ENCODE measurements at places on chromosomes 1 and 21.

DNA sequence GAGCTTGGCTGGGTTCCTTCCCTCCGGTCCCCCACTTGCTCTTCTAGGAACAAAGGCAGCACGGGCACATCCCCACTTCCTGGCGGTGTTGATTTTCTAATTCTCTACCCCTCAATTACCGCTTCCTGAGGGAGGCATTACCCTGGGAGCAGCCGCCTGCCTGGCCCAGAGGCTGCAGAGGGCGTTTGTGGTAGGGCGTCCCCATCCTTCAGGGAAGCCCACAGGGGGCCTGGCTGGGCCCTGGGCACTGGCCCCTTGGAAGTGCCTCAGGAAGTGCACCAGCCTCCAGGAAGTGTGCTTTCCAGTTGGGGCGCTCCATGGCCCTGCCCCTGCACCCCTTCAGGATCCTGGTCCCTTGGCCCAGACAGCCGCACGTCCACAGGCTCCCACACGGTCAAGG is 42.1 kb upstream of the CASZ1 start:
- DNase-seq, result no peak

DNA sequence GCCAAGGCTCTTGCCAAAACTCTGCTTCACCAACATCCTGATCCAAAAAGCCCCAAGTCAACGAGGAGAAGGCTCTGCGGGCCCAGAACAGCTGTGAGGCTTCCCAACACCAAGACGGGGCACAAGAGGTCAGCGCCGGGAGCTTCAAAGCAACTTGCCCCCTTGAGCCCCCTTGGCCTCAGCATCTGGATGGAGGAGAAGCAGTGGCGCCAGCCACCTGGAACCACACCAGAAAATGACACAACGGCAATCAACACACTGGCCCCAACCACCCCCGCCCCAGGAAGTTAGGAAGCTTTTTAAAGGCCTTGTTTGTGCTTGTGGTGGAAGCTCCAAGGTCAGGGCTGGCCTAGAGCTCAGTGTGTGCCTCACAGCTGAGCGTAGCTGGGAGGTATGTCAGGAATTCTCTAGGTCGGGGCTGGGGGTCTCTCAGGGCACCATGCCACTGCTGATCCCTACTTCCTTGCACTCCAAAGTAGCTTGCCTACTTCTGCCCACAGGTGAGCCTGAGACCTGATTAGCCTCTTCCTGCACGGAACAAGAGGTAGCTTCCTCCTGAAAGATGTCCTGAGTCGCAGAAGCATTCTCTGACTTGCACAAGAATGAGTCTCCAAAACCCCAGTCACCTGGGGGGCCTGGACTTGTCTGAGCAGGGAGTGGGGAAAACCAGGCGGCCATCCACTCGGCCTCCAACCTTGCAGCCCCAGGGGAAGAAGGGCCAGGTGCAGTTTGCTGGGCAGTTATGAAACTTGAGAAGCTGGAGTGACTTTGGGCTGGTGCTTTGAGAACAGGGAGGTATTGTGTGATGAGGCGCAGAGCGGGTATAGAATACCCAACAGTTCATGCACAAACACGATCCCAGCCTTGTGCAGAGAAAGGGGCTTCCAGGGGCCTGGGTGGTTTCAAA is 9.7 kb upstream of the SRP9 start:
- DNase-seq, result peak; percentile 75

- DNase-seq, result peak; percentile 38
These were observed 90.6 kb downstream of the TRIM11 start for GRCh38 chr1:228315945-228316588.

DNA sequence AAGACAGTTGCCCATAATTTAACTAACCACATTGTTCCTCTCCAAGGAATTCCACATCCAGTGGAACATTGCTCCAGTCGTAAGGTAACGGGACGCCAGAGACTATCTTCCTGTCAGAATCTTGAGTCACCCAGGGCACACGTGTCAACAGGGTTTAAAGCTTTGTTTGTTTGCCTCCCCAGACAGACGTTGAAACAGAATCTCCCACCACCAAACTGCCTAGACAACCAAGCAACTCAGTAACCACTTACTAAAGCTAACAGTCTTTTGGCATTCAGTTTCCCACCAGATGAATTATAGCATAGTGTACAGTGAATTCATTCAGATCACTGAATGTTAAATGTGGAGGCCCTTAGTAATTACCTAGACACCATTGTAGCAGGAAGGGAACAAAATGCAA is 439.5 kb downstream of the PLPP3 start:
- DNase-seq, result no peak

DNA sequence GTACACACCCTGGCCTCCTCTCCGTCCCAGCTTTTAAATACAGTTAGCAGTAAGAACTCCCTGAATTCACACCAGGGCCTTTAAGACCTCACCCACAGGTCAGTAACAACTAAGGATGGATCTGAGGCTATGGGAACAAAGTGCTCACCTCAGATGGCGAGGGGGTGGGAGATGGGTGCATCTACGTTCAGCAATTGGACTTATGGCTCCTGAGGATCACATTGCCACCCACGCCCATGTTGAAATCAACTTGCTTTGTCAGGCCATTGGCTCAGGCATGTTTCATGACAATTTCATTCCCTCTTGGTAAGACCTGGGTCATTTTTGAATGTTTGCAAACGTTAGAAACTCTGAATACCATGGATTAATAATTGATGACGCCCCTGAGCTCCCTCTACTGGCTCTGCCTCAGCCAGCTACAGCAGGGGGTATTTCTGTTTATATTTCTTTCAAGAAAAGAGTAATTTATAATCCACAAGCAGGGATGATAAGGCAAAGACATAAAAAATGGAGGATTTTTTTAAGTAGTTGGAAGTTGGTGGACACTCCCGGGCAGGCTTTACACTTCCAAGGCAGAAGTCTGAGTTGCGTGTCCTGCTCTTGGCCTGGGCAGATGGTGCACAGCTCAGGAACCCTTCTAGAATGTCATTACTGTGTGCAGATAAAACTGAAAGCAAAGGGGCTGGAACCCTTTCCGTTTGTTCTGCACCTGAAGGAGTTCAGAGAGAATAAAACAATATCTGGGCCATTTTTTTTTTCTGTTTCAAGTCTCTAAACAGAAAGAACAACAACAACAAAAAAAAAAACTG is 13.7 kb upstream of the LBR start:
- DNase-seq, result no peak

DNA sequence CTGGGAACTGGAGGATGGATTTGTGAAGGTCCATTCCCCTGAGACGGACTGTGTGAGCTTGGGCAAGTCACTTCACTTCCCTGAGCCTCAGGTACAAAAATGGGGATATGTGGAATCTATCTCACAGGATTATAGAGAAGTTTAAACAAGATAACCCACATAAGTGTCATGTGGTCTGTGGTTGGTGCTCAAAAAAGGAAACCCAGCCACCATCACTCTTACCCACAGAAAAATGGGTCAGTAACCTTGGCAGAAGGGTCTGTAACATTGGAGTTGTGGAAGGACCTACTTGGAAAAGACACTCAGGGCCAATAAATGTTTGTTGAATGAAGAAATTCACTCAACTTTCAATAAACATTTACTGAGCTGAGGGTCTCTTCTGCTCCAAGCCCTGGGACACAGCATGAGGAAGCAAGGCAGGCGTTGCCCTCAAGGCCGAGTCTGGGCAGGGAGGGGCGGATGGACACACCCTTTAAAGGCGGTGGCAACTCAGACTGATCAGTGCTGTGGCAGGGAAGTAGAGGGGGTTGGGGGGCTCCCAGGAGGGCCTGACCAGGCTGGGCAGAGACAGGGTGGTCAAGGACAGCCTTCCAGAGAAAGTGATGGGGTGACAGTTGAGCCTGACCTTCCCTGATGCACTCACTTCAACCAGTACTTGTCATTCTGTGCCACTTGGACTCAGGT is 66.7 kb upstream of the ACOT11 start:
- no peak for DNase-seq

DNA sequence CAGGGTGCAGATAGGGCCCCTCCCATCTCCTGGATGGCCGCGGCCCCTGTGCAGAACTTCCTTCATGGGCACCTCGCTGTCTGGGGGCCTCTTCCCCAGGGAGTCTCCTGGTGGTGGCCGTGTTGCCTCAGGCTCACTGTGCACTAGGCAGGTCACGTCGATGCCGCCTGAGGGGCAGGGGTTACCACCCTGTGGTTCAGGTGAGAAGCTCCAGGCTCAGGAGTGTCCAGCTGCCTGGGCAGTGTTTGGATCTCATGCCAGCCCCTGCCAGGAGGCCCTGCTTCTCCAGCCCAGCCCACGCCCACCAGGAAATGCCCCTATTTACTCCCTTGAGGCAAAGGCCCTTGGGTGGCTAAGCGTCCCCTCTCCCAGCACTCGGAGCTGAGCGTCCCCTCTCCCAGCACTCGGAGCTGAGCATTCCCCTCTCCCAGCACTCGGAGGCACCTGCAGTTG is 2.1 kb downstream of the ITGB2 start:
- no peak for DNase-seq

GRCh38 chr1:1625824-1626206 is 6.2 kb upstream of the MMP23B start:
- DNase-seq, result peak; percentile 46

DNA sequence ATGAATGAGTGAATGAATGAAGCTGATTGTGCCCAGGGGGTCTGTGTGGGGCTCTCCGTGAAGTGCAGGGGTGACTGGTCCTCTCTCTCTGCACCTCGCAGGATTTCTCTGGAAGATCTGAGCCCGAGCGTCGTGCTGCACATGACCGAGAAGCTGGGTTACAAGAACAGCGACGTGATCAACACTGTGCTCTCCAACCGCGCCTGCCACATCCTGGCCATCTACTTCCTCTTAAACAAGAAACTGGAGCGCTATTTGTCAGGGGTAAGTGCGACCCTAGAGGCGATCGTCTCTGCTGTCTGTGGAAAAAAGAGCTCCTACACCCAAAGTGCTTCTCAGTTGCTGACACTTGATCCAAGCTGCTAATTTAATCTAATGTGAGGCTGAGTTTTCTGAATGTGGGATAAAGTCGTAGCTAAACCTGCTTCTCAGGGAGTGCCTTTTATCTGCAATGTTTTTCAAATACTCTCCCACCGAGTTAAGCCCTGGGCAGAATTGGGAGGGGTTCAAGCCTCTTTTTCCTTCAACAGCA is 101.7 kb downstream of the HUNK start:
- no peak for DNase-seq

GRCh38 chr1:219527994-219528393 is 84.9 kb downstream of the ZC3H11B start:
- DNase-seq, result no peak

GRCh38 chr21:38683222-38683621 is 122.5 kb upstream of the ETS2 start:
- no peak for DNase-seq

GRCh38 chr1:18778437-18778836 is 81.0 kb downstream of the TAS1R2 start:
- DNase-seq, result no peak

GRCh38 chr1:94617134-94617805 is 75.7 kb upstream of the F3 start:
- no peak for DNase-seq

DNA sequence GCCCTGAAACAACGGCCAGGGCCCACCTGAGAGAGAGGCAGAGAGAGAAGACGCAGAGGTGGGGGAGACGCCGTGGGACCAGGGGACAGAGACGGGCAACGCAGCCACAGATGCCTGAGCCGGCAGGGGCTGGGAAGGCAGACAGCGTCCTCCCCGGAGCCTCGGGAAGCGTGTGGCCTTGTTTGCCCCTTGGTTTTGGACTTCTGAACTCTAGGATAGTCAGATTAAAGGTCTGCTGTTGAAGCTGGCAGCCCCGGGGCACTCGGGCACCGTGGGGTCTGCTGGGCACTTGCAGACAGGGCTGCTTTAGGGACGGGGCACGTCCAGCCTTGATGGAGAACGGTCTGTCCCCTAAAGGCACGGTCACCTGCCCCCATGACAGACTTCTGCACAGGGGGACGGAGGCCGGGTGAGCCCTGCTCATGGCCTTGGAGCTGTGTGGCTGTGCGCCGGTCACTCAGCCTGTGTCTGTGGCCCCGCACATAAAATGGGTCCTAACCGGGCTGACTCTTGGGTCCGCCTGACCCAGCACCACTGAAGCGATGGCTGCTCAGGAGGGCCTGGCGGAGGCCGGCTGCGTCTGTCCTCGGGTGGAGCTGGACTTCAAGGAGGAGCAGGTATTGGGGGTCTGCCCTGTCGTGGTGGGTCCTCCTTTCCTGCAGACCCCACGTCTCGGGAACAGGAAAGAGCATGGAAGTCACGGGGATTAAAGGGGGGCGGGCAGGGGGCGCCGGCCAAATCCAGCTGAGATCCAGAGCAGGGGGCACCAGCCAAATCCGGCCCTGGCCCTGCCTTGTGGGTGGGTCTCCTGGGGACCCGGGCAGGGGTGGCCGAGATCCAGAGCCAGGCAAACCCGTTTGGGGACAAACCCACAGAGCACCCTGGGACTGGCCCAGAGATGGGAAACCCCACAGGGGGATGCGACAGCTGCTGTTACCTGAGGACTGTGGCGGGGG is 9.6 kb upstream of the RNF223 start:
- peak; percentile 44 for DNase-seq

DNA sequence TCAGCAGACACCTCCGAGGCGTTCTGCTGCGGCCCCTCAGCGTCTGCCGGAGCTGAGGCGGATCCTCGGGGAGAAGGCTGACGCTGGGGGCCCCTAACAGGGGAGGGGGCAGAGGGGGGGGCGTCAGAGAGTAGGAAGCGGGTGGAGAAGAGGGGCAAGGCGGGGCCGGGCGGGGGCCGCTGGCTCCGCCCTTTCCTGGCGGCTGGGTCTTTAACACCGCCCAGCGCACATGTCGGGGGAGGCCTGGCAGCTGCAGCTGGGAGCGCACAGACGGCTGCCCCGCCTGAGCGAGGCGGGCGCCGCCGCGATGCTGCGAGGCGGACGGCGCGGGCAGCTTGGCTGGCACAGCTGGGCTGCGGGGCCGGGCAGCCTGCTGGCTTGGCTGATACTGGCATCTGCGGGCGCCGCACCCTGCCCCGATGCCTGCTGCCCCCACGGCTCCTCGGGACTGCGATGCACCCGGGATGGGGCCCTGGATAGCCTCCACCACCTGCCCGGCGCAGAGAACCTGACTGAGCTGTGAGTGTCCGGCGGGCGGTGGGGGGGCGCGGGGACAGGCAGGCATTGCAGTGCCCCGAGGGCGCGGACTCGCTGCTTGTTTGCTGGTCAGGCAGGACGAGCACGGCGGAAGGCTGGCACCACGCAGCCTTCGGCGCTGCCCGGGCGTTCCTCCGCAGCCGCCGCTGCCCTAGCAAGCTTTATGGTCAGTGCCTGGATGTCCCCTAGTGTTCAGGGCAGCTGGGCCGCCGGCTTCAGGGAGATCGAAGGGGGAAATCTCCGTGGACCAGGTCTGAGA is at the start of gene NTRK1:
TSS of gene NTRK1 (plus strand) at position 238 of the 796 bp plus-strand sequence. CDS start at position 308, 70 bp downstream.
- peak; percentile 66 for DNase-seq

DNA sequence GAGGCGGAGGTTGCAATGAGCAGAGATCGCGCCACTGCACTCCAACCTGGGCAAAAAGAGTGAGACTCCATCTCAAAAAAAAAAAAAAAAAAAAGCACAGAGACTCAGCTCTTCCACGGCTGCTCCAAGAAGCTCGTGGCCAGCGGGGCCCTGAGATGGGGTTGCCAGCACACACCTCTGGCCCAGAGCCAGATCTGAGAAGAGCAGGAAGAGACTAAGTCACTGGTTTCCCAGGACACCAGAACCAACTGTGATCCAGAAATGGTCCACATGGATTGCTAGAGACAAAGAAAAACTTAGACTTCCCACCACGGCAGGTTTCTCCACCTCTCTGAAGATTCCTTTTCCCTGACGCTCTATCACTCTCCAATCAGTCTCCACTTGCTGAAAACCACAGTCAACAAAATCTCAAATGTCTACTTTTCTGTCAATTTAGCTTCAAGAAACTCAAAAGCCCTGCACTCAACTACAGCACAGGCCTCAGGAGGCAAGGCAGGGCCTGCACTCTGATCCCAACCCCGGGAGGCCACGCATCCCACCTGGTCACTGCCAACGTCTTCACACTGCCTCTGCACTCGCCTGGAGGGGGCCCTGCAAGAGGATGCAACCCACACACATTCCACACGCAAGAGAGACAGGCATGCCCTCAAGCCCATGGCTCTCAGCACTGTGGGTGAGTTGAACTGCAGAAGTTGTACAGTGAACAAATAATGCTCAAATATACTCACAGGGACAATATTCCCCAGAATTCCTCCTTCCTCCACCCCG is 79.0 kb downstream of the NPHP4 start:
- no peak for DNase-seq

Data from right forelimb (tissue), 1 donor.